ENCODE measurements at places on chromosomes 5 and 9.

DNA sequence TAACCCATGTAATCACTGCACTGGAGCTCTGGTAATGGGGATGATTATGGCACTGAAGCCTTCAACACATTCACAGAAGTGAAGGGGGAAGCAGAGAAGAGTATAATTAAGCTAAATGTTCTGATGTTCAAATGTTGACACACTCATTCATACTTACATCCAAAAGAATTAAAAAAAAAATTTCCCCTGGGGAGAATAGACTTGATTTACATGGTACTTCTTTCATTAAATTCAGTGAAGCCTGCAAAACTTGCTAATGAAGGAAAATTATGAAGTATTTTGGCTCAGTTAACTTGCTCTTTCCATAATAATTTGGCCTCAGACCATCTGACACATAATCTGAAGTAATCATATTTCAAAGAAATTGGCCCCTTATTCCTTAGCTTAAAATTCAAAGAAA lies 428.8 kb downstream of the SH3GL2 start:
- DNase-seq: peak; percentile 96

DNA sequence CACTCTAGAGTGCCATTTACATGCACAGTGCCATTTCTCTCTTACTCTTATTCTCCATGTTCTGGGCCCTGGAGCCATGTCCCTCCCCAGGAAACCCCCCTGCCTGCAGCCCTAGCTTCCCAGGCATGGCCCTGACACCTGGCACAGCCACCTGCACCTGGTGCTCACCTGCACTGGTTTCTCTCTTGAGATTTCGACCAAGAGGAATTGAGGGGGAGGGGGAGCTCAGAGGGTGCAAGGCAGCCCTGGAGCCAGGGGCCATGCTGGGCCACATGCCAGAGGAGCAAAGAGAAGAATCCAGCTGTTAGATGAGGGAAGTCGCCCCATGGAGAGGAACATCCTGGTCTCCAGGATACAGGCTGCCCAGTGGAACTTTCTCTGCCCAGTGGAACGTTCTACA lies 65.0 kb upstream of the RAPGEF1 start:
- DNase-seq: no peak

DNA sequence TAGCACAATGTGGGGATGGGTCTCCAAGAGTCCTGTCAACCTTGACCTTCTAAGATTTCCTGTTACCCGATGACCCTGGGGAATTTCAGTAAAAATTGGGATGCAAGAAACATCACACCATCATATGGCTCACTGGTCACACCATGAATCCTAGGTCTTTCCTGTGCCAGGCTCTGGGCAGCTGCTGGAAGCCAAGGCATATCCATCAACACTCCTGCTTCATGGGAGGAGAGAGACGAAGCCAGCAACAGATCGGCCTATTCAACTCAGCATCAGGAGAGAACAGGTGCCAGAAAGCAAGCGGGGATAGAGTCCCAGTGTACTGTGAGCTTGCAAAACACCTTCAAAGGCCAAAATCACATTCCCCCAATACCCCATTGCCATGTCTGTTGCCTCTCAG lies 6.5 kb upstream of the NEK6 start:
- no peak for DNase-seq

- DNase-seq: no peak
Measured at GRCh38 chr5:118616281-118616680, 372.1 kb downstream of the DTWD2 start.

- no peak for DNase-seq
Measured at GRCh38 chr9:131609099-131609830, 63.9 kb downstream of the PRRT1B start.

DNA sequence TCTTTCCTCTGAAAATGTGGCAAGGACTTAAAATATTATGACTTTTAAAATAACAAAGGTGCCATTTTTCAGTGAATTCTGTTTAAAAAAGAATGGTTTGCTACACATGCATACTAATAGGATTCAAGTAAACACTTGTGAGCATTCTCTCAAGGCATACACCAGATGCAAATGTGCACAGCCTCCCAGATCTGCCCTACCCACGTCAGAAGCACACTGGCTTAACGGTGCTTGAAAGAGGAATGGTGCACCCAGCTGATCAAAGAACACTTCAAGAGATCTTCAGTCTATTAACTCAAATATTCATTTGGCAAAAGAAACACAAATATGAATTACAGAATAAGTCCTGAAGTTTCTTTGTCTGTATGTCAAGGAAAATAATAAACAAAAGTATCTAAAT lies 15.8 kb downstream of the GABRB2 start:
- DNase-seq: no peak
